Motor neuron (in vitro differentiated cells): ENCODE measurements at places on chromosomes 7 and 10.

DNA sequence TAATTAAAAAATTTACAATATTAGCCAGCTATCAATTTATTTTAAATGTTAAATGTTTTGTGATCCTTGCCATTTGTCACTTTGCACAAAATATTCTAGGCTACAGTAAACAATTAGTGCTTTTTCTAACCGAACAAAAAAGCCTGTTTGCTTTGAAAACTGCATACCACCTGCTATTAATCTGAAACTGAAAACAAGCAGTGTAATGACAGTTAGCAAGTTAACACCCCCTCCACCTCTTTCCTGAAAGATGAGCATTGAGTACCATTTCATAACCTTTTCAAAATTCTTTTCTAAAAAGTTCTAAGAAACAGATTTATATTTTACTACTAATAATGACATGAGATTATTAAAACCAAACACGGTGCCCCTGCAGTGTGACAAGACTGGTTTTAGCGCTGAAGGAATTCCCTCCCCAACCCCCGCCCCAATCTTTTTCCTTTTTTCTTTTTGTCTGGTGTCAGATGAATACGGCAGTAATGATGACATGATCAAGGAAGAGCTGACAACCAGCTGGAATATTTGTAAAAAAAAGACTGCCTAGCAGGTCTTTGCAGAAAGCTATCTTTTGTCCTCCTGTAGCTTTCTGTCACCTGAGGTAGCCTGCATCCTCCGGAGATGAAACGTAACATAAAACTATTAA lies 175.6 kb downstream of the CHCHD3 start:
- ATAC-seq, result no peak

GRCh38 chr7:45187089-45187945 lies 29.7 kb downstream of the RAMP3 start:
- ATAC-seq, result no peak

DNA sequence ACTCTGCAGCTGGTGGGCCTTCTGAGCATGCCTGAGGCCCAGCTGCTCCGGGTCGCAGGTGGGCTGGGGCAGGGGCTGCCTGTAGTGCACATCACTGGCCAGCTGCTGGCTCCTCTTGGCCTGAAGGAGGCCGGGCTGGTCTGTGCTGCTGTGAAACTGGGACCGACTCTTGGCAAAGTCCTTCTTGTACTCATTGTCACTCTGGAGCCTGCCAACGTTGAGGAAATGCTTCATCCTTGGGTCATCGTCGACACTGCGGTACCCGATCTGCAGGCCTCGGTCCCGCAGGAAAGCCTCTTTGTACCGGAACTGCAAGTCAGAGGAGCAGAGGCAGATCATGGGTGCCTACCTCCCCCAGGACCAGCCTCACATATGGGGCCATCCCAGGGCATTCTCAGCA lies 37.7 kb downstream of the HABP2 start:
- ATAC-seq, result no peak

- no peak for ATAC-seq
Observed at GRCh38 chr10:24541239-24541753, 182.4 kb downstream of the ARHGAP21 start.

DNA sequence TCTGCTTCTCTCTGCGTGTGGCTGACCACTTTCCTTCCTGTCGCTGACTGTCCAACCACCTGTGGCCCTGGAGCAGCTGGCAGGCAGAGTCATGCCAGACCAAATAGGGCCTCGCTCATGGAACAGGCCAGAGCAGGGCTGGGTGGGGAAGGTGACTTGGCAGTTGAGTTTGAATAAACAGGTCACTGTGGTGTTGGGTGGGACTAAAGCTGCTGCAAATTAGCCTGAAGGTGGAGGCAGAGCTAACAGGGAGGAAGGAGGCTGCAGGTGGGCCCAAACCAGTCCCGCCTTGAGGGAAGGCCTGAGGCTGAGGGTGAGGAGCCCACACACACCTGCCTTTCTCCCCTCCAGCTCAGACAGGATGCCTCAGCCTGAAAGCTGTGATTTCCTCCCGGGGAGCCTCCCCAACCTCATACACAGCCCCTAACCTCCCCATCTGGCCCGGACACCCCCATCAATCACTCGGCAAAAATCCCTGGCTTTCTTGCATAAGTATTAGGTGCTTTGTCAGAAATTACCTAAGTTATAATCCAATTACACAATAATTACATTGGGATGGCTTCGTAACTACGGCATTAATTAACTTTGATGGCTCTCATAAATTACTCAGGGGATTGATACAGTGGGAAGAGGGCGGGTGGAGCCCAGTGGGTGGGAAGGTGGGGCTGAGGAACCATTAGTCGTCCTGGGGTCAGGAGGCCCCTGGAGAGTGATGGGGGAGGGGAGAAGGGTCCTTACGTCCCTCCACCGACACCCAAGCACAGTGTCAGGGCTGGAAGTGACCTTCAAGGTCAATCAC lies 97.7 kb upstream of the PCBD1 start:
- ATAC-seq, result peak; percentile 73

- no peak for ATAC-seq
Observed at GRCh38 chr7:8133188-8133848, 128.6 kb downstream of the ICA1 start.
